BE2C (cell line): ENCODE measurements at places on chromosomes 5 and 9.

- peak; percentile 69 for DNase-seq
Measured at GRCh38 chr5:177494346-177495195, 2.8 kb downstream of the PDLIM7 start.

- no peak for DNase-seq
Measured at GRCh38 chr5:154386952-154387629, 58.7 kb upstream of the SAP30L start.

DNA sequence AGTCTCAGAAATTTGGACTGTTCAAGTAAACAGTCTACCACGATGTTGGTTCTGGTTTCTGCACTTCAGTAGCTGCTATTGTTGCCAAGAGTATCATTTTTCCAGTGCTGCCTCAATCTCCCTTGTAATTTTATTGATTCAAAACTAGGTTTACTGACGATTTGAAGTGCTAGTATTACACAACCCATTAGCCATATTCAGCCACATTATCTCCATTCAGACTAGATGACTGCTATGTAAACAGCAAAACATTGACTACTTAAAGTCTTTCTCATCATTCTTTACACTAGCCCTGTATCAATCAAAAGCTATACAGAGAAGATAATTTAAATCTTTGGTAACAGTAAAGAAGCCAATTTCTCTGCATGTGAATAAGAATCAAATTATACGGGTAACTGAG is 102.0 kb upstream of the TSLP start:
- DNase-seq: no peak

- DNase-seq: no peak
Measured at GRCh38 chr5:18329328-18329727, 695.1 kb downstream of the TAF11L14 start.

- DNase-seq: peak; percentile 87
Measured at GRCh38 chr9:97557606-97558095, 56.2 kb downstream of the TMOD1 start.

- peak; percentile 90 for DNase-seq
Measured at GRCh38 chr9:136342181-136343120, 15.1 kb downstream of the GPSM1 start.

DNA sequence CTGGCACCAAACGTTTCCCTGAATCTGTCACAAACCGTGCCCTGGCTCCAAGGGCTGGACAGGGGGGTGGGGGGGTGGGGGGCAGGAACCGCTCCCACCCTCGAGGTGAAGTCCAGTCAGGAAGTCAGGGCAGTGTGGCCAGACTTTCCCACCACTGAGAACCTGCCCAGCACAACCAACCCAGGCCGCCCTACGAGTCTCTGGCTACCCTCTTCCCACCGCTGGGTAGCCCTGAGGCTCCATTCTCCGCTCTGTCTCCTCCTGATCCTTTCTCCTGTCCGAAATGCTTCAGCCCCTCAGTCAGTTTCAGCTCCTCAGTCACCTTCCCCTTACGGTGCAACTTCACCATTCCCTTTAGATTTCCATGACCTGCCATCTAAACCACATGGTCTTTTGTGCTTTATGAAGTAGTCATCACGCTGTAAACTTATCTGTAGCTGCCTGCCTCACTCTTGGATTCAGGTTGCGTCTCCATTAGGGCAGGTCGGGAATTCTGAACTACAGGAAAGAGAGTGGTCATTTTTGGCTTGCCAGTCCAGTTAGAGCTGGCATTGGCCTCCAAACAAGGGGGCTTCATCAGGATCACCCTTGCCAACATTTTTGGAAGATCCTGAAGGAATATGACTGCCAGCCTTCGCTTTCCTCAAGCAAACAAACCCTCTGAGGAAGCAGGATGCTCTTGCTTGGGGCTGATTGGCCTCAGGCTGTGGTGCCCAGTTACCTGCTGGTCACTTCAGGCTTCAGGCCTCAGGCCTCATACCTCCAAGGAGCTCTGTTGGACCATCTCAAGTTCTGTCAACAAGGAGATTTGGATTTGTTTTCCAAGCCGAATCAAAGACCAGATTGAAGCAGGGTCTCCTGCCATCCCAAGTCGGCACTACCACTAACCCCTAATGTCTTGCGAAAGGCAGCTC is 794 bp upstream of the DCAF12 start:
- DNase-seq: no peak

DNA sequence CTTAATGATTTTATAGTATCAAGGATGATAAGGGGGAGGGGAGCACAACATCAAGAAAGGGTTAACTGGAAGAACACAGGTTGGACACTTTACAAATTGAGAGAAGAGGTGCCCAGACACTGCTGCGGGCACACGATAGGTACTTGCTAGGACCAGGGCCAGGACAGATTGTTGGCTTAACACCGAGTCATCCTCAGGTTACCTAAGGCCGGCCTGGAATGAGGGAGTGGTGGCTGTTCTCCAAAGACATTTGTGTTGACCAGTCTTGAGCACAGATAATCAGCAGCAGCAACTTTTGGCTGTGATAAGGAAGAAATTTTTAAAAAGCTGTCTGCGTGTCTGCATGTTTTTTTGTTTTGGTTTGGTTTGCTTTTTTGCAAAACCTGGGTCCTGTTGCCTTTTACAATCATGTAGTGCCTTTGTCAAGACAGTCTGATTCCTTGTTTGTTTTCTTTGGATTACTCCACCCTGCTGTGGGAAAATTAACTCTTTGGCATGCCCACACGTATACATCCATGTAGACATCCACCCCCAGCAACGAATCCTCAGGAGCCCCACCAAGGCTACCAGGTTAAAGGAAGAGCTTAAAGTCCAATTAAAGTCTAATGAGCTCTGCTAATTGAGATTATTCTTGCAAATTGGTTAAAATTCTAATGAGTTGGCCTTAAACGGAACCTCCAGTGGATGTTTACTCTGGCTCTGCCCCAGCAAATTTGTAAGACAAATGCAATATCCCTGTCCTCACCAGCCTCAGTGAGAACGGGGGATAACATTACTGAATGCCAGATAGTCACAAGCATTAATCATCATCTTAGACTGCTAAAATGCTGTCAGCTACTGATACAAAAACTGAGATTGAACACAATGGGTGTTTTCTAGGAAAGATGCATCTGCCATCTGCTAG is 382.3 kb downstream of the ACTL7B start:
- no peak for DNase-seq

- DNase-seq: no peak
Measured at GRCh38 chr9:115333277-115334070, 215.5 kb upstream of the TNC start.

GRCh38 chr5:61051267-61051666 is 106.3 kb downstream of the NDUFAF2 start:
- DNase-seq: no peak

- DNase-seq: no peak
Measured at GRCh38 chr9:91481972-91482371, 58.3 kb upstream of the NFIL3 start.

DNA sequence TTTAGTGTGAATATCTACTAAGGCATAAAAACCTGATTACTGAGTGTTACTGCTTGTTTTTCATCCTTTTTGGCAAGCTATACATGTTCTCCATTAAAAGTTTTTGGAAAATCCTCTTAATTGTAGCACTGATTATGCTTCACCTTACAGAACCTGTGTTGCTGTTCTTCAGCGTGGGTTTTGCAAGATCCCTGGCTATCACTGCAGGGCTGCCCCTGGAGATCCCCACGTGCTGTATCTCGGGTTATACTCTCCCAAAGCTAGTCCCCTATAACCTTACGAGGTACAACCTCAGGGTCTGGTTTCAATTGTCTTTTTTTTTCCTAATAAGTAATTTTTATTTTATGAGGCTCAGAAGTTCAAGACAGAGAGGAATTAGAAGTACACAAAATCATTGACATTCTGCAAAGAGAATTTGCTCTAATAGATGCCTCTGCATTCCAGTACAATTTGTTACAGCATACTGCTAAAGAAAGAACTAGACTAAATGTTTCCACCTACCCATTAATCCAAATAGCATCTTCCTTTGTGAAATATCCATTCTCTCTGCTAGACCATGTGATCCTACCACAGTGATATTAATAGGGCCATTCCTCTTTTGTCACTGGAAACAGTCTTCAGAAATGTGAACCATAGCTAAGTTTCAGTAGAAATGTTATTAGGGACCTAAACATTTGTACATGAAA is 25.8 kb upstream of the CAMK4 start:
- no peak for DNase-seq
